ENCODE measurements at places on chromosomes 13 and 19. TPM values are rescaled to one million over a fixed set of nuclear protein-coding genes. Genes with fewer than 3 reads are reported as not detected.

DNA sequence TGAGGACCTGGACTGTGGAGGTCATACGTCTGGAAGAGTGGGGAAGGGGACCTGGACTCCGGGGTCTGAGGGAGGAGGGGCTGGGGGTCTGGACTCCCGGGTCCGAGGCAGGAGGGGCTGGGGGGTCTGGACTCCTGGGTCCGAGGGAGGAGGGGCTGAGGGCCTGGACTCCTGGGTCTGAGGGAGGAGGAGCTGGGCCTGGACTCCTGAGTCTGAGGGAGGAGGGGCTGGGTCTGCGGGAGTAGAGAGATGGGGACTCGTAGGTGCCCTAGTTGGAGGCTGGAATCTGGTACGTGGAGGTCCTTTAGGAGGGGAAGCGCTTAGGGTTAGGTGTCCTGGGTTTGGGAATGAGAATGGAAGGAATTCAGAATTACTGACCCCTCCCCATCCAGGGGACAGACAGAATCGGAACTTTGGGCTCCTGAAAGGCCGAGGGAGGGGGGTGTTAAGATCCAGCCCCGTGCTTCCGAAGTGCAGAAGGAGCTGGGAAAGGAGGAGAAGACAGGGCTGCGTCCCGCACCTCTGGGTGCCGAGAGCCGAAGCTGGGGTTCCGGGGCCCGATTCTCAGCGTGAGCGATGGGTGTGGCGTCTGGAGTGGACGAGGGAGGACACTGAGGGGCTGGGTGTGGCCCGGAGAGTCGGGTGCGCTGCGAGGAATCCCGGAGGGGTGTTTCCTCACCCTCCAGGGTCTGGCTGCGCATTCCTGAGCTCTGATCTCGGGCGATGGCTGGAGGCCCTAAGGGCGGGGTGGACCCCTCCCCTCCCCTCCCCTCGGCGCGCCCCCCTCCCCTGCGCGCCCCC is 608 bp downstream of the MYADM start:
- H3K4me1 ChIP-seq = peaks cover 26% of the 10 kb centered on the region
- no peaks in the 10 kb centered on the region for H3K27me3 ChIP-seq
- DNase-seq = no peak
- peak overlapping the region; percentile 88 for H3K4me3 ChIP-seq
- H3K27ac ChIP-seq = peak overlapping the region; percentile 95

GRCh38 chr19:20038358-20039202 is 725 bp downstream of the ZNF682 start:
- H3K4me1 ChIP-seq = peaks cover 6% of the 10 kb centered on the region
- peak overlapping the region; percentile 52 for H3K27ac ChIP-seq
- DNase-seq = no peak
- no peaks in the 10 kb centered on the region for H3K27me3 ChIP-seq
- peak overlapping the region; percentile 98 for H3K4me3 ChIP-seq
- peaks cover 2% of the 10 kb centered on the region for H3K36me3 ChIP-seq

DNA sequence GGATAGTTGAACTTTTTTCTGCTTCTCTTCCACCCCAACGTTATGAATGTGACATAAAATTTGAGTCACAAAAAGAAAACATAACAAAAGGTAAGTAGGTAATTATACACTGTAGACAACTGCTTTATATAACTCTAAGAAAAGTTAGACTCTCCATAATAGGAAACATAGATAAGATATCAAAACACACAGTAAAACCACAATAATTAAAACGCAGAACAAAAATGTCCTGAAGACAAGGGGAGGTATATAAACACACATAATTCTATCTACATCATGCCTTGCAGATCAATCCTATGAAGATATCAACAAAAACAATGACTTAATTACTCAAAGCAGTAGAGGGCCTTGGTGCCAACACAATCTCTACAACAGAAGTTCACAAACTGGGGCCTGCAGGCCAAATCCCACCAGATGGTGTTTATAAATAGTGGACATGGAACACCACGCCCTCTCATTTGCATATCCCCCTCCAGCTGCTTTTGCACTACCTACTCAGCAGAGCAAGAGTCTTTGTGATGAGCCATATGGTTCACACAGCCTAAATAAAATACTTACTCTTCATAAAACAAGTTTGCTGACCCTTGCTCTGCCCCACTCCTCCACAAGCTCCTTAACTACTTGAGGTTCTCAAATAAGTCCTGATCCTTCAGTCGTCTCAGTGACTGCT is 254.7 kb downstream of the KLF12 start:
- no peaks in the 10 kb centered on the region for H3K27me3 ChIP-seq
- no peak overlapping the region for H3K27ac ChIP-seq
- H3K4me1 ChIP-seq = peaks cover 8% of the 10 kb centered on the region
- H3K36me3 ChIP-seq = no peaks in the 10 kb centered on the region

GRCh38 chr13:21147827-21148226 is 28.5 kb downstream of the SKA3 start:
- H3K4me3 ChIP-seq = no peak overlapping the region
- H3K27me3 ChIP-seq = no peaks in the 10 kb centered on the region
- peaks cover 14% of the 10 kb centered on the region for H3K36me3 ChIP-seq

DNA sequence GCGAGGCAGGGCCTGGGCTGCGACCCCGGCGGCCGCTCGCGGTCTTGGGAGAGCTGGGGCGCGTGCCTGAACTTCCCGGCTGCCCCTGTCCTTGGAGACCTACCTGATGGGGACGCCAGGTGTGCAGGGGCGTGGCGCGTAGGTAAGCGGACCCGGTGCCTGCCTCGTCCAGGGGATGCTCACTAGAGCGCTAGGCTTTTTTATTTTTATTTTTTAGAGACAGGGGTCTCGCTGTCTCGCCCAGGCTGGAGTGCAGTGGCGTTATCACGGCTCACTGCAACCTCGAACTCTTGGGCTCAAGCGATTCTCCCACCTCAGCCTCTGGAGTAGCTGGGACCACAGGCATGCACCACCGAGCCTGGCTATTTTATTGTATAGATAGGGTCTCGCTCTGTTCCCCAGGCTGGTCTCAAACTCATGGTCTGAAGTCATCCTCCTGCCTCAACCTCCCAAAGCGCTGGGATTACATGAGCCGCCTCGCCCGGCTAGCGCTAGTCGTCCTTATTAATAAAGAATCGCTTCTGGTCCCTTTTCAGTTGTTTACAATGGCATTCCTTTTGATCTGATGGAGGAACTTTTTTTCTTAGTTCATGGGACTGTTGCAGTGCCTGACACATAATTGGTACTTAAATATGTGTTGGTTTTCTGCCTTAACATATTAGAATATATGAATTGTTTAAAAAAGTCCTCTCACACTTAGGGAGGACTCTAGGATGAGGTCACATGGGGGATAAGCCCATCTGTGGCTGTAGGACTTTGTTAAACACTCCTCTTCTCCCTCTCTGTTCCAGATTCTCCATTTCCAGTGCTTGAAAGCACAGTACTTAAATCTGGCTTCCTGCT is 812 bp downstream of the DPY19L3 start:
- peak overlapping the region; percentile 98 for H3K27ac ChIP-seq
- H3K27me3 ChIP-seq = no peaks in the 10 kb centered on the region
- H3K36me3 ChIP-seq = no peaks in the 10 kb centered on the region
- no peak for DNase-seq

DNA sequence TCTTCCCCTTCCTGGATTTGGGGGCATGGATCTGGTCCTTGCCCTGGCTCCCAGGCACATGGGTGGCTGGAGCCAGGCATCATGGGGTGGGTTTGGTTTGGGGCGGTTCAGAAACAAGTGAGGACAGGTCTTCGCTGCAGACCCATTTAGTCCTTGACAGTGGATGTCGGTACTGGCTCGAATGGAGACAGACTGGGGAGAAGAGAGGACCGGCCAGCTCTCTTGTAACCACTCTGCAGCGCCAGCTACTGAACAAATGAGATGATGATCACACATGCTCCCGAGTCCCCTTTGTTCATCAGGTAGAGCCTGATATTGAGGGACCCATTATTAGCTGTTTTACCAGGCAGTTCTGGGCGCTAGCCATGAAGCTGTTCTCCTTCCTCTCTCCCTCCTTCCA is 64.5 kb downstream of the CHST8 start:
- no peak for DNase-seq
- H3K36me3 ChIP-seq = no peaks in the 10 kb centered on the region
- no peaks in the 10 kb centered on the region for H3K27me3 ChIP-seq
- H3K4me1 ChIP-seq = no peaks in the 10 kb centered on the region

DNA sequence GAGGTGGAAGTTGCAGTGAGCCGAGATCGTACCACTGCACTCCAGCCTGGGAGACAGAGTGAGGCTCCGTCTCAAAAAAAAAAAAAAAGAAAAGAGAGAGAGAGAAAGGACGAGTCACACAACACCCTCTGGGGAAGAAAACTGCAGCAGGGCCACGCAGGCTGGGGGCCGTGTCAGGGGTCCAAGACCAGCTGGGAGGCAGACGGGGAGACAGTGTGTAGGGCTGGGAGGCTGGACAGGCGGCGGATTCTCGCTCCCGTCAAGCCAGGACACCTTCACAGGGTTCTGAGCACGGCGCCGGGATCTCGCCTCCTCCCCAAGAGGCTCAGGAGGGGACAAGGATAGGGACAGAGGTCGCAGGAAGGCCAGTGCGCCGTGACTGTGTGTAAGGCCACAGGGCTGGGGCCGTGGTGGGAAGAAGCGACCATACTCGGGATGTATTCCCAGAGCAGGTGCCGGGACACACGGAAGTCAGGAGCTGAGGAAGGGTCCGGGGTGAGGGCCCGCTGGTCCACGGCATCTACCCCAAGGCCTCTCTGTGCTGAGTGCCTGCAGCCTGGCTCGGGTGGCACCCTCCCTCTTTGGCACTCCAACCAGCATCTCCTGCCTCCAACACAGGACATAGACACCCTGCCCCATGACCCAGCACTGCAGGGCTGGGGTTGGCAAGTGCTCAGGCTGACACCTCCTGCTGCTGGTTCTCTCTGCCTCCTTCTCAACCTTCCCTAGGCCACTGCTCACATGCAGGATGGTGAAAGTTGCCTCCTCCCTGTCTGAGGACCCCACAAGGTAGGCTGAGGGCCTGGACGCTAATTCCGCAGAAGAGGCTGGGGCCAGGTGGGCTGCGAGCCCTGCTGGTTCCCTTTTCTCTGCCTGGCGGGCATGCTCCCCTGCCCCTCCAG is 21.2 kb downstream of the ZNF787 start:
- no peaks in the 10 kb centered on the region for H3K27me3 ChIP-seq
- H3K4me1 ChIP-seq = peaks cover 6% of the 10 kb centered on the region
- peaks cover 20% of the 10 kb centered on the region for H3K36me3 ChIP-seq
- no peak overlapping the region for H3K27ac ChIP-seq
- no peak for DNase-seq

DNA sequence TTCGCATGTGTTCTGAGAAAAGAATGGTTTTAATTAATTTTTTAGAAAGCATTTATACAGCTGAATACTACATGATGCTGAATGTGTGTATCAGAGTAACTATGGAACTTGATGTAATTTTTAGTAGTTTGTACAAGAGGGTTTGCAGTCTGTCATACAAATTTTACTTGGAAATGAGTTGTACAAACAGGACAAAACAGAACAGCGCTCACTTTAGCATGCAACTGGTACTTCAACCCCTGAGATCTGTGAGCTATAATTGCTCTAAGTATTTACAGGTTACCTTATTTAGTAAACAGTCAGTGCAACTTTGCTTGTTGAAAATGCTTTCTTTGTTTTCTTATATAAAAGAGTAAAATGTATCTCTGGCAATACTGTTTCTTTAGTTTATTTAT is 706 bp downstream of the TNFRSF19 start:
- no peak overlapping the region for H3K27ac ChIP-seq
- H3K36me3 ChIP-seq = no peaks in the 10 kb centered on the region
- no peak overlapping the region for H3K4me3 ChIP-seq
- no peak for DNase-seq
- H3K27me3 ChIP-seq = peaks cover 6% of the 10 kb centered on the region

DNA sequence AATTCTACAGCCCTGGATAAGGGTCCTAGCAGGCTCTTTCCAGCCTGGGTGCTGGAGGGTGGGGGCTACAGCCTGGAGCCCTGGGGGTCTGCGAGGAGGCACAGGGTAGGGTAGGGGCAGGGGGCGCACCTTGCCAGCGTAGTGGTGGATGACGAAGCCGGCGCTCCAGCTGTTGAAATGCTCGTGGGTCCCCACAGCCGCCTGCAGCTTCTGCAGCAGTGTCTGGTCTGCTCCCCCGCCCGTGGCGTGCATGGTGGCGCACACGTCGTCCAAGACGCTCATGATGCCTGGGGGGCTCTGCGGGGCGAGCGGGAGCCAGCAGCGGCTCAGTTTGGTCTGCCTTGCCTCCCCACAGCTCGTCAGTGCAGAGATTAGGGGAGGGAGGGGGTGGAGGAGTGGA is 30.2 kb upstream of the ZNF414 start:
- no peak overlapping the region for H3K27ac ChIP-seq
- DNase-seq = no peak
- no peaks in the 10 kb centered on the region for H3K27me3 ChIP-seq
- no peaks in the 10 kb centered on the region for H3K36me3 ChIP-seq
- H3K4me3 ChIP-seq = no peak overlapping the region

CEACAM4 gene
- total RNA-seq = not detected

ZNF234 gene
- total RNA-seq = 8.7 TPM

ZNF606 gene
- total RNA-seq = 13.7 TPM

PEG3 gene
- 11.6 TPM for total RNA-seq

NLRP4 gene
- not detected for total RNA-seq
